Activated T-cell treated with anti-CD3 and anti-CD28 coated beads for 48 hours (primary cell): ENCODE measurements at places on chromosomes 5 and 9.

DNA sequence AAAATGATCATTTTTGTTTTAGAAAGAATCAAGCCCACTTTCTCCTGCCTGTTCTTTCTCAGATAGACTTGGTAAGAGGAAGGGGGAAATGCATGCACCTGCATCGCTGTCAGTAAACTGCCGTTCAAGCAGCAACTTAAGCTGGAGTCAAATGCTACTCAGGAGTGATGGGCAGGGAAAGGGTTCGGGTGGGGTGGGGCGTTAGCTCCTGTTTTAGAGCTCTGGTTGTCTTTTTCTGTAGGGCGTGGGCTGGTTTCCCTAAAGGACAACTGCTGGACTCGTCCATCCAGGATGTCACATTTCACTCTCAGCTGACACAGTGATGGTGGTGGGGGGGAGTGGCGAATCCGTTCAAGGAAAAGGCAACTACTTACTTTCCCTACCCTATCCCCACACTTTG, 75.0 kb downstream of the NDFIP1 start:
- no peak for DNase-seq

GRCh38 chr5:136526791-136527190, 161.4 kb upstream of the TRPC7 start:
- no peak for DNase-seq

DNA sequence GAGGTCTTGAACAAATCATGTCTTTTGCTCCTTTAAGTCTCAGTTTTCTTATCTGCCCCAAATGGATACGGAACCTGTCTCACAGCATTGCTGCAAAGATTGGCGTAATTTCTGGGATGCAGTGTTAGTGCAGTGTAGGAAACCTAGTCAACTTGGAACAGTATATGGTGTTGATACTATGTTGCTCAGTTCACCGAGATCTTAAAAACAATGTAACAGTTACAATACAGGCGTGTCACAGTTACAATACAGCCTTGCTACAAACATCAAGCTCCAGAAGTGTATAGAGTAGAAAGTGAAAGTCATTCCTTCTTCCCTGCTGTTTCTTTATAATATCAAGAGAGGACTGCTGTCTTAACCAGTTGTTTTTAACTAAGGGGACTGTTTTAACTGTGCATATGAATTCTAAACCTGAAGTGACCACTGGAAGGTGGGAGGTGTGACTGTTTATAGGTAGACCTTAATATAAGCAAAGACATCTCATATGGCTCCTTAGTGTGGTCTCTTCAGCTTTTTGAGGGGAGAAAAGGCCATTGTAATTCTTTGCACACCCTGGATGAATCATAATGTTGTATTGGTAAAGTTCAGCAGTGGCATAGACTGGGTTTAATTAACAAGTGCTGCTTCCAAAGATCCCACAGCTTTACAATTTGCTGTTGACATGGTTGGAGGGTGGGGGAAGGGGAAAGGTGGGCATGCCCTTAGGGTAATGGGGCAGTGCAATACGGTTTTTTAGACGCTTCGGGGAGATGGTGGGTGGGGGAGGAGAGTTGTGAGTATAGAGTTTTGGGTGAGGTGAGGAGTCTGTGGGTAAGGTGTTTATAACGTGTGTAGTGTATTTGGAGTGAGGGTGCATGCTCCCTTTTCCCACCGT, 12.9 kb downstream of the PRRC2B start:
- DNase-seq, result no peak

GRCh38 chr5:41275813-41276512, 62.6 kb upstream of the C6 start:
- no peak for DNase-seq

DNA sequence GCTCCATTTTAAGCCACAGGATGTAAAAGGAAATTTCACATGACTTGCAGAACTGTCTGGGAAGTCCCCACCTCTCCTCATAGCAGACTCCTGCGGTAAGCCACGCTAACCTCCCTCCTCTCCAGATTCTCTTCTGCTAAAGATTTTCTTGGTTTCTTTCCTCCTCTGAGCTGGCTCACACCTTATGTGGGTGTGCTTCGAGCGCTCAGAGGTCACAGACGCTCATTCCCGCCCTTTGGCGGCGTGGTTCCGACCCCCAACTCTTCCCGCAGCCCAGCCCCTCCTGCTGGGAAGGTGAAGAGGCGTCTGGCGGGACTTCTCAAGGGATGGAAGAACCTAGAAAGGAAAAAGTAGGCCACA, 32.9 kb upstream of the CDK20 start:
- peak; percentile 37 for DNase-seq

- peak; percentile 47 for DNase-seq
Observed at GRCh38 chr9:131839281-131840084, 99.6 kb upstream of the RAPGEF1 start.

DNA sequence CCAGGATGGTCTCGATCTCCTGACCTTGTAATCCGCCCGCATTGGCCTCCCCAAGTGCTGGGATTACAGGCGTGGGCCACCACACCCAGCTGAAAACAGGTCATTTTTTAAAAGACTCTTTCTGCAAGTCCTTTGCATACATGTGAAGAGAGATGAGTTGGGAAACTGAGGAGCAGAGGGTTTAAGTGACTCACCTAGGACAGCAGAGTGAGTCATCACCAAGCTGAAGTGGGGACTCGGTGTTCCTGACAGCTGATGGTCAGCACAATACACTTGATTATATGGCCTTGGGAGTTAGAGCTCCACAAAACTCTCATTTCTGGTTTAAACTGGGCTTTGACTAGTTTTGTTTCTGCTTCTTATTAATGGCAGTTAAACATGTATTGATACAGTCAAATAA, 38.1 kb upstream of the SSBP2 start:
- no peak for DNase-seq

DNA sequence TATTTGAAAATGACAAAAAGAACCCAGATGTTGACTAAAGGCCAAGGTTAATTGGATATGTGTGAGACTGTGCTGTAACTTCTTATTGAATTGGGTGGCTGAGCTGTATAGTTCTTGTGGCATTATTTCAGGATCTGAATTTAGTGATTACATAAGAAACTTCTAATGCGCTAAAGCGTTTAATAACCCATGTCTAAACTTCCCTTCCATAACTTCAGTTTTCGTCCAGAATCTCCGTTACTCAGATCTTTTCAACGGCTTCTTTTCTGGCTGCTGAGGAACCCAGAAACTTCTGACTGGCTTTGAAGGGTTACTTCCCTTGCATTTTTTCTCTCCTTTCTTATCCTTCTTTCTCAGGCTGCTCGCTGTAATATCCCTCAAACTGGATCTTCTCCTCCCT, 28.1 kb upstream of the C9orf72 start:
- no peak for DNase-seq
